ENCODE measurements at places on chromosomes 6 and 20.
A peak's percentile ranks its signal among the peaks of the same experiment; 100 is the strongest.

DNA sequence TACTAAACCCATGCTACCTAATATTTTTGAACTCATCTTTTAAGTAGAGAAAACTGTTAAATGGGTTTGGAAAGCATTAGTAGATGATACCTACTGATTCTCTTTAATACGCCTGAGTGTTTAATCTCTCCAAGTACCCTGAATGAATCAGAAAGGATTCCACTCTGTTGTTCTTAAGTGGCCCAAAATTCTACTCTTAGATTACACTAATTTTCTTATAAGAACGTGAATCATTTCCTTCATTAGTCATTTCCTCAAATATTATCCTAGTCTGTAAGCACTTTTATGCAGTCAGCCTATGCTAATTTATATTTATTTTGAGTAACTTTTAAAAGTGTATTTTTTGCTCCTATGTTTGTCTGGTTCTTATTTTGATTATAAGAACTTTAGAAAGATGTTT lies 380.0 kb downstream of the BTBD9 start:
- no peak for DNase-seq

GRCh38 chr6:3144571-3144970 lies 12.8 kb downstream of the TUBB2A start:
- no peak for DNase-seq

DNA sequence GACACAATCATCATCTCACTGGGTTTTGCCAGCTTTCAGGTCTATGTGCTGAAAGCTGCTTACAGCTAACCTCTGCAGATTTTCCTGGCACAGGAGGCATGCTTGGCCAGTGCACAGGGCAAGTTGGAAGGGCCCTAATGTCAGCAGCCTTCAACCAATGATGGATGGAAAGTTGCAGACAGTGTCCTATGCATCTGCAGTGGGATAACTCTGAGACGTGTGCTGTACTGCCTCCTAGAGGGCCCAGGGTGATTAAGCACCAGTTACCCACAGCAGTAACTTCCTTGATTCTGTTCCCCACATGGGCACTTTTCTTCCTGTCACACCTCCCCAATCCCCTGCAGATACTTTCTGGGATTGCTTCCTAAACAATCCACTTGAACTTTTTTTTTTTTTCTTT lies 38.6 kb downstream of the OVOL2 start:
- peak; percentile 54 for DNase-seq

GRCh38 chr6:122995921-122996793 lies at the start of gene CLVS2:
TSS of gene CLVS2 (plus strand) at chr6:122996235. CDS start at chr6:122997778, 1,543 bp downstream.
- DNase-seq: no peak

DNA sequence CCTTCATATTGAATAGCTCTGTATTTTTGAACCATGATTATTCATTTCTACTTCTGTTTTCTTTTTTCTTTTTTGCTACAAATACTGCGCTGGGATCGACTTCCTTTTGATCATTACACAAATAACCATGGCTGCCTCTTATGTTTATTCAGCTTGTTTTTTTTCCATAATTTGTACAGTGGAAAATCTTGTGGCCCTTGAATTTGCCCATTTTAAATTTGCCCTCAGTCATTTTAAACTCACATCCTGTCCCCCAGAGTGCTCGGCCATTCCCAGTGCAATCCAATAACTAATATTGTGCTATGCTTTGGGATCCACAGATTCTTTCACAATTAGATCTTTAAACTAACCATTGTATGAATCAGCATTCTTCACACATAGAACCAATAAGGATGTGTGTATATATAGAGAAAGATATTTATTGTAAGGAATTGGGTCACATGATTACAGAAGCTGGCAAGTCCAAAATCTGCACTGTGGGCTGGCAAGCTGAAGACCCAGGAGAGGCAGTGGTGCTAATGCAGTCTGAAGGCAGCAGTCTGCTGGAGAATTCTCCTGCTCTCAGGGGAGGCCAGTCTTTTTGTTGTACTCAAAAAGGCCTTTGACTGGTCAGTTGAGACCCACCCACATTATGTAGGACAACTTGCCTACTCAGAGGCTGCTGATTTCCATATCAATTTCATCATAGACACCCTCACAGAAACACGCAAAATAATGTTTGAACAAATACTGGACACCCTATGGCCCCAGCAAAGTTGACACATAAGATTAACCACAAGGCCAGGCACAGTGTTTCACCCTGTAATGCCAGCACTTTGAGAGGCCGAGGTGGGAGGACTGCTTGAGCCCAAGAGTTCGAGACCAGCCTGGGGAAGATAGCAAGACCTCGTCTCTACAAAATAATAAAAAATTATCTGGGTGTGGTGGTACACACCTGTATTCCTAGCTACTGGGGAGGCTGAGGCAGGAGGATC lies 147.1 kb downstream of the MTHFD1L start:
- DNase-seq: no peak
